Hypothalamus (tissue), 51 donors: ENCODE measurements at places on chromosomes 12 and 14.

- no peak for DNase-seq
Observed at GRCh38 chr14:75283162-75283832, 4.7 kb downstream of the FOS start.

DNA sequence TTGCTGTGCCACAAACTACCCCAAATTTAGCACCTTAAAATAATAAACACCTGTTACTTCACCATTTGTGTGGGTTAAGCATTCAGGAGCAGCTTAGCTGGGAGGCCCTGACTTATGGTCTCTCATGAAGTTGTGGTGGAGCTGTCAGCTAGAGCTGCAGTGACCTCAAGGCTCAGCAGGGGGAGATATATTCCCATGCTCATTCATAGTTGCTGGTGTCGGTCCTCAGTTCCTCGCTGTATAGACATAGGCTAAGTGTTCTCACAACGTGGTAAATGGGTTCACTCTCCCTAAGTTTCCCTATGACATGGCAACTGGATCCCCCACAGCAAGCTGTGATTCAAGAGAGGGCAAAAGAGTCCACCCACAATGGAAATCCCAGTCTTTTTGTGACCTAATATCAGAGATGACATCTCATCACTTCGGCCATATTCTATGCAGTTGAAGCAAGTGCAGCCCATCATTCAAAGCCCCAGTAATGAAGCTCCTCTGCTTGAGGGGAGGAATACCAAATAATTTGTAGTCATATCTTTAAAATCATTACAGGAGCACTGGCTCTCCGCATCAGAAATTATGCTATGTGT is 41.1 kb downstream of the PRB3 start:
- no peak for DNase-seq

DNA sequence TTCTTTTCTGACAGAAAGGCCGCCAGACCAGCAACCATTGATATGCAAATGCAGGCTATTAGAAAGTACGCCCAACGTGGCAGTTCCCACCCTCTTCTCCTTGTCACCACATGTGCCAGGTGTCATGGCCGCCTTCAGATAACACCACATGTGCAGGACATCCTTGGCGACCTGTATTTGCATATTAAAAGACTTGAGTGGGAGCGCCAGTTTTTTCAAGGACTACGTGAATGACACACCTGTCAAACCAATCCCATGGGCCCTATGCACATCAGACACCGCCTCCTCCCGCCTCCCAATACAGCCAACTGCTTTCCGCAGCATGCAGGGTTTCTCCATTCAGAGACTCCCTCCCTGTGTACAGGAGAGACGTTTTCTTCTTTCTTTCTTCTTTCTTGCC is 318.6 kb upstream of the FAR2 start:
- no peak for DNase-seq

- DNase-seq = no peak
Observed at GRCh38 chr14:61140872-61141271, 140.3 kb downstream of the TMEM30B start.

- DNase-seq = no peak
Observed at GRCh38 chr12:18700271-18700670, 37.5 kb downstream of the PLCZ1 start.
